ENCODE measurements at places on chromosomes 1 and 21.
A peak's percentile ranks its signal among the peaks of the same experiment; 100 is the strongest.

GRCh38 chr1:48760857-48761256, 15.8 kb downstream of the BEND5 start:
- DNase-seq = no peak

DNA sequence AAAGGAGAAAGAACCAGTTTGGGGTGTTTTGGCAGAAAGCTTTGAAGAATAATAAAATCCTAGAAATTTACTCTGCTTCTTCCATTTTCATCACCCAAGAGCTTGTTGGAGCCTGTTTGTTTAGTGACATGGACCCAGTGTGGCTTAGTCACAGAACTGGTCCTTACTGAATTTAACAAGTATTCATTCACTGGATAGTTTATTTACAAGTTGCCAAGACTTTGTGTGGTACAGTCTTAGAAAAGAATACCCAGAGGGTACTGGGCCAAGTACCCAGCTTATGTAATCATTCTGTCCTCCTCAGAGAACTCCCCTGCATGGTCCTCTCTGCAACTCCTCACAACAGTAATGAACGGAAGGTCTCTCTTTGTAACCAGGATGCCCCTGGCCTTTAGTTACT, 16.4 kb downstream of the RAB4A start:
- no peak for DNase-seq

GRCh38 chr1:177145106-177146070, 19.1 kb downstream of the ASTN1 start:
- DNase-seq = no peak

DNA sequence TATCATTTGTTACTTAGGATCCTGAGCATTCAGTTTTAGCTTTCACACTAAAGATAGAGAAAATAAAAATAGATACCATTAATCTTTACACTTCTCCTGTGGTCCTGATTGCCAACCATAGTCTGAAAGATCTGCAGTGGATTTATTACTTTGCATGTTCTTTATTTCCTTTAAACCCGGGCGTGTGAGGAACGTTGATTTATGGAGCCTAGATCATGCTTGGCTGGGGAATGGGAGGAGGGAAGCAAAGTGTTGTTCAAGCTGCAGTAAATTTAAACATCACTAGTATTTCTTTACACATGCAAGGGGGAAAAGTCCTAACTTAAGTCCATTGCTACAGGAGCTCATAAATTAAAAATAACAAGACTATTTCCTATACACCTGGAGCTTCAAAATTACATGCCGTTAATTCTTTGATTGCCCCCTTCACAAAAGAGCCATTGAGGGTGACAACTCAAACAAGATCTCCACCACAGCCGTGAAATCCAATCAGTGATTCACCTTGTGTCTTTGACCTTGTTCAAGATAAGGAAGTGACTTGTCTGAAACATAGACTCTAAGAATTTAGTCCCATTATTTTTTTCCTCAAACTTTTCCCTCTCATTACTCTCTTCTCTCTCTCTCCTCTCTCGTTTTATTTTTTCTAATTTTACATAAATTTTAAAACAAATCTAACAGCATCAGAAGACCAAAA, 282.7 kb downstream of the KIF26B start:
- no peak for DNase-seq

- DNase-seq = no peak
These were observed 24.8 kb downstream of the FBXO2 start for GRCh38 chr1:11629184-11630016.

DNA sequence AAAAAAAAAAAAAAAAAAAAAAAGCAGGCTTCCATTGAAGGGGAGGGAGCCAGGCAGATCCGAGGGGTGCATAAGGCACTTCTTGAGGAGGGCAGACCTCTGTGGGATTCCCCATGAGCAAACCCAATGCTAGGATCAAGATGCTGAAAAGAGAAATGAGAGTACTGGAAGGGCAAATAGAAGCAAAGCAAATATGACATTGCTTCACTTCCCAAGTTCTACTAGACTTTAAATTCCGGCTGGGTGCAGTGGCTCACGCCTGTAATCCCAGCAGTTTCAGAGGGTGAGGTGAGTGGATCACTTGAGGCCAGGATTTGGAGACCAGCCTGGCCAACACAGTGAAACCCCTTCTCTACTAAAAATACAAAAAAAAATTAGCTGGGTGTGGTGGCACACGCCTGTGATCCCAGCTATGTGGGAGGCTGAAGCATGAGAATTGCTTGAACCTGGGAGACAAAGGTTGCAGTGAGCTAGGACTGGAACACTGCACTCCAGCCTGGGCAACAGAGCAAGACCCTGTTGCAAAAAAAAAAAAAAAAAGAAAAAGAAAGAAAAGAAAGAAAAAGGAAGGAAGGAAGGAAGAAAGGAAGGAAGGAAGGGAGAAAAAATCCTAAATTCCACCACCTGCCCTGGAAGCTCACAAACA, 23.1 kb upstream of the PALMD start:
- no peak for DNase-seq

- DNase-seq = no peak
These were observed 8.9 kb upstream of the OPRD1 start for GRCh38 chr1:28803051-28803450.

DNA sequence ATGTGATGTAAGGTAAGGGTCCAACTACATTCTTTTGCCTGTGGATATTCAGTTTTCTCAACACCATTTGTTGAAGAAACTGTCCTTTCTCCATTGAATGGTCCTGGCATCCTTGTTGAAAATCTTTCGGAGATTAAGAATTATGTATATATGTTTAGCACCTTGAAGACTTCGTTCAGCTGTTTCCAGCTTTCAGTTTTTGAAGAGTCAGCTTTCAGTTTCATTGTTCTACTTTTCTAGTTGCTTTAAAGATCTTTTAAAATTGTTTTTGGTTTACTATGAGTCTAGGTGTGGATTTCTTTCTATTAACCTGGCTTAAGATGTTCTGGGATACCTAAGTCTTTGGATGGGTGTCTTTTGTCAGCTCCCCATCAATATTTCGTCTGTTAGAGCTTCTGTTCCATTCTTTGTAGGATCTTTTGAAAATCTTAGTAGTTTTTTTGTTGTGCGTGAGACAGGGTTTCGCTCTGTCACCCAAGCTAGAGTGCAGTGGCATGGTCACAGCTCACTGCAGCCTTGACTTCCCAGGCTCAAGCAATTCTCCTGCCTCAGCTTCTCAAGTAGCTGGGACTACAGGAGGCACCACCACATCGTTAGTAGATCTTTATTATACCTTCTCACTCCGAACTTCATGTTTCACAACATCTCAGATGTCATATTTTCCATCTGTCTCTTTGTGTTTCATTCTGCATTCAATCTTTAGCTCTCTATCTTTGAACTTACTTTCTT, 353.5 kb upstream of the B3GALT2 start:
- peak; percentile 47 for DNase-seq

DNA sequence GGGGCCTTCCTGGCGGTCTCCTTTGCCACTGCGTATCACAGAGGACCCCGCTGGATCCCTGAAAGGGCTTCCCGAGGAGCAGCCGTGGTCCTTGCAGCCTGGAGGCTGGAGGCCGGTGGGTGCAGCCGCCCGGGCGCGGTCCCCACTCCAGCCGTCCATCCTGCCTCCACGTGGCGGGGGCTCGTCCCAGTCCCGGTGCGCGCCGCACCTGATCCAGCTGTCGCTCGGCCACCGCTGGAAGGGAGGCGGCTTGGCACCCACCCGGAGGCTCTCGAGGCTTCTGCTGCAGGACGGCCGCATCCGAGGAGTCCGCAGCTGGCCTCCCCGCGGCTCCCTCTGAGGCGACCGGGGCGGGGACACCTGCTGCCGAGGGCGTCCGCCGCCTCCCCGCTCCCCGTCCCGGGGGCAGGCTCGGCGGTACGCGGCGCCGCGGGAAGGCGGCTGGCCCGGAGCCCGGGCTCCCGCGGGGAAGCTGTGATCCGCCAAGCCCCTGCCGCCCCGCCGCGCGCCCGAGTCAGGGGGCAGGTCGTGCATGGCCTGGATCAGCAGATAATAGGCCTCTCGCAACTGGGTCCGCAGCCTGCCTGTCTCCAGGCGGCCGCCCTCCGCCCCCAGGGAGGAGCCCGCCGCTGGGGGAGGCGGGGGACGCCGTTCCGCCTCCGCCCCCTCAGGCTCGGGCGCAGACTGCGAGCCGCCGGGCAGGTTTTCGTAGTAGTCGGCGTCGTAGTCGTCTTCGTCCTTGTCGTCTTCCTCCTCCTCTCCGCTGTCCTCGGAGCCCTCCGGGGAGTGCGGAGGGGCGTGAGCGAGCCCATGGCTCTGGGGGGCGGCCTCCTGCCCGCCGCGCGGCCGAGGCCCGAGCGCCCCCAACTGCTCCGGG, at the start of gene SYDE2:
SYDE2 (minus strand) TSS at position 554 of the 877 bp plus-strand sequence; CDS start at position 534, 20 bp downstream.
- peak; percentile 83 for DNase-seq

DNA sequence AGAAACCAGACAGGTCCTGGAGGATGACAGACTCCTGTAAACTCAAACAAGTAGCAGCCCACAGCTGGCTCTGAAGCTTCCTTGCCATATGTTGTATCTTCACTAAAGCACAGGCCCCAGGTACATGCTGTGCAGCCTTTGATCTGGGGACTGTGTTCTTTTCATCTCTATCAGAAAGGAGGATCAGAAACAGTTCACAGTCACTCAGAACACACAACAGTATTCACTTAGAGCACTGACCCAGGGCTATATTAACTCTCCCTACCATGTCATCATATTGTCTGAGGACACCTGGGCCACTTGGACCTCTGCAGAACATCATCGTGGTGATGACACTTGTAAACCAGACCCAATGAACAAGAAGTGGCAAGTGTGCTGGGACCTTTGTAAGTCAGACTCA, 222.0 kb downstream of the SETD4 start:
- DNase-seq = no peak

- DNase-seq = no peak
These were observed 391.6 kb downstream of the PBX1 start for GRCh38 chr1:164950541-164950986.

DNA sequence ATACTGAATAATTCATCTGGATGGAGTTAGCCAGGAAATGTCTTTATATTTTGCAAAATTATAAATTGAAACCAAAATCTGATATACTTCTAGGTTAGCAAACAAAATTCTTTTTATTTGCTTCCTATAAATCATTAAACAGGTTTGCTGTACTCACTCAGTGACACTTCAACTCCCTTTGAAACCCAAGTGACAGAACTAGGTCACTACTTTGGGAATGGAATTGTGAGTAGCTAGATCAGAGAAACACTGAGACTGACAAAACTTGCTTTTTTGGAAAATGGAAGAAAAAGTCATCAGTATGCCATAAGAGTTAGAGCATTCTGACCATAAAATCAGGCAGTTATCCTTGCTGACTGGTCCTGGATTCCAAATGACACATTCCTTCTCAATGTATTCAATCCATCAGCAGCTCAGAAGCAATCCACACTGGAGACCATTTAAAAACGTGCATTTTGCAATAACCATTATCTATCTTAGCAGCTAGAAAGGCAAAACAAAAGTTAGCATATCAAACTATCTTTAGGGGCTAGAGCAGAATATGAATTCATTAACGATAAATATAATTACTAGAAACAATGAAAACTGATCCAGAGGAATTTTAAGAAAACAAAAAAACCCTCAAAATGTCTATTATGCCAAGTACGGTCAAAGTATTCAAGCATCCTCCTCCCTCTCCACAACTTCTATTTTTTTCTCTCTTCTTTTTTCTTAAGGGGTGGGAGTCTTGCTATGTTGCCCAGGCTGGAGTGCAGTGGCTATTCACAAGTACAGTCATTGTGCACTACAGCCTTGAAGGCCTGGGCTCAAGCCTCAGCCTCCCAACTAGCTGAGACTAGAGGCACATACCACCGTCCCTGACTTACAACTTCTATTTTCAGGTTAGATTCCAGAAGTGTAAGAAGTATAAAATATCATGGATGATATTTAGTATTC, 60.1 kb downstream of the HNRNPR start:
- no peak for DNase-seq

GRCh38 chr1:214847071-214847810, 235.3 kb upstream of the KCNK2 start:
- no peak for DNase-seq

GRCh38 chr1:1176931-1177330, 3.3 kb downstream of the TTLL10 start:
- DNase-seq = no peak

GRCh38 chr21:28431527-28432200, 561.0 kb downstream of the LTN1 start:
- no peak for DNase-seq
